Aorta (tissue), 5 donors: ENCODE measurements at places on chromosomes 13 and 19. TPM values are rescaled to one million over a fixed set of nuclear protein-coding genes. Genes with fewer than 3 reads are reported as not detected.

Gene CAPN12
- total RNA-seq: 1.9 TPM

GRCh38 chr13:20145521-20145920 lies 15.3 kb downstream of the GJA3 start:
- no peaks in the 10 kb centered on the region for H3K36me3 ChIP-seq
- peaks cover 2% of the 10 kb centered on the region for H3K27me3 ChIP-seq
- H3K4me3 ChIP-seq: no peak overlapping the region
- H3K27ac ChIP-seq: no peak overlapping the region
- DNase-seq: no peak

DNA sequence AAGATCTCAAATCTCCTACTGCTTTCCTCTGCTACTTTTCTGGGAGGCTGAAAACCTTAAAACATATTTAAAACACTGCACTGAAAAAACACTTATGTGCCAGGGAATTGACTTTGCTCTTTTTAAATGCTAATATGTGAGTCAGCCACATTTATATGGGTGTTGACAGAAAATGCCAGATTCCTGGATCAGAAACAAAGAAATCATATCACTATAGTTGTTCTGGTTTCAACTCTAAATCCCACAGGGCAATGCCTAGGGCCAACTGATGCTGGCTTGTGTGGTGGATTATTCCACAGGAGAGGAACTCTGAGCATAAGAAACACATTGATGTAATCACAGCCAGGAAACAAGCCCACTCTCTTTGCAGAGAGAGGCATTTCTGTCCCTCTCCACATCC lies 1439.0 kb upstream of the SPRY2 start:
- no peak overlapping the region for H3K4me3 ChIP-seq
- H3K4me1 ChIP-seq: no peaks in the 10 kb centered on the region

DNA sequence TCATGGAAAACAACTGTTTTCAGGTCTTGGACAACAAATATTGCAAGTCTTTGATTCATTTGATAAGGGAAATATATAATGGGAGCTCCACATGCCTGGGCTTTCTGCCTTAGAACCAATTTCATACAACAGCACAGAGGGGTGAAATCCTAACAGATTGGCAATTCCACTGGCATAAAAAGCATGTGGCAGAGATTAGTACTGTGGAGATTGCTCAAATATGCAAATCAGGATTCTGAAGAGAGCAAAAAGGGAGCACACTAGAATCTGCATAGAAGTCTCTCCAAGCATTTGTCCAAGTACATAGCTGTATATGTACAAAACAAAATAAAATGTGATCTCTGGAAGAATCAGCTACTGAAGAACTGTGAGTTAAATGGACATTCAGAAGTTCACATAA lies 312.9 kb upstream of the SLITRK5 start:
- no peak overlapping the region for H3K4me3 ChIP-seq
- DNase-seq: no peak
- H3K36me3 ChIP-seq: no peaks in the 10 kb centered on the region
- H3K4me1 ChIP-seq: no peaks in the 10 kb centered on the region
- no peaks in the 10 kb centered on the region for H3K27me3 ChIP-seq
